Upper lobe of left lung (tissue), 6 donors: ENCODE measurements at places on chromosomes 3 and 15. TPM values are rescaled to one million over a fixed set of nuclear protein-coding genes. Genes with fewer than 3 reads are reported as not detected.
A peak's percentile ranks its signal among the peaks of the same experiment; 100 is the strongest.

GRCh38 chr3:188339410-188340295 is 185.7 kb downstream of the LPP start:
- no peak overlapping the region for H3K27ac ChIP-seq
- H3K4me1 ChIP-seq: peaks cover 23% of the 10 kb centered on the region
- no peaks in the 10 kb centered on the region for H3K27me3 ChIP-seq
- no peak overlapping the region for H3K4me3 ChIP-seq
- no peaks in the 10 kb centered on the region for H3K36me3 ChIP-seq

DNA sequence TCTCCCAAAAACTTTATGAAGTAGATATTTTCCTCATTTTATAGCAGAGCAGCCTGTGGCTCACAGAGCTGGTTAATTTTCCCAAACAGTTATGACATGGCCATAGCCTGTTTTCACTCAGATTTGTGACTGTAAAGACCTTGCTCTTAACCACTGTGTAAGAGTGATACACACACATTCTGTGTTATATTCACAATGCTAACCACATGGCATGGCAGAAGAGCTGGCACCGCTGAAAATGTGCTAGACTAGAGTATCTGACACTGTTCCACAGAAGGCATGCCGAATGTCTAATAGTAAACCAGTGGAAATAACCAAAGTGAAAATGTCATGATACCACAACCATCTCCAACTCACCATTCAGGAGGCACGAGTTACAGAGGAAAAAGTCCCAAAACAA is 71.8 kb downstream of the PEX5L start:
- no peak overlapping the region for H3K27ac ChIP-seq
- DNase-seq: no peak
- H3K27me3 ChIP-seq: no peaks in the 10 kb centered on the region
- no peaks in the 10 kb centered on the region for H3K4me1 ChIP-seq
- no peaks in the 10 kb centered on the region for H3K36me3 ChIP-seq

GRCh38 chr3:55683666-55684270 is 196.7 kb upstream of the WNT5A start:
- no peaks in the 10 kb centered on the region for H3K4me1 ChIP-seq
- no peaks in the 10 kb centered on the region for H3K27me3 ChIP-seq
- H3K4me3 ChIP-seq: no peak overlapping the region
- no peak overlapping the region for H3K27ac ChIP-seq
- H3K36me3 ChIP-seq: no peaks in the 10 kb centered on the region

The NTRK3 gene
- 4.2 TPM for total RNA-seq

The GHSR gene
- not detected for total RNA-seq

The TOMM70 gene
- total RNA-seq: 38.4 TPM

- H3K27ac ChIP-seq: peak overlapping the region; percentile 65
- no peak overlapping the region for H3K4me3 ChIP-seq
- H3K36me3 ChIP-seq: no peaks in the 10 kb centered on the region
- H3K4me1 ChIP-seq: peaks cover 16% of the 10 kb centered on the region
- no peak for DNase-seq
Observed at GRCh38 chr15:29670998-29671981, 151.0 kb downstream of the TJP1 start.

The SOX2 gene
- total RNA-seq: 2.6 TPM
